Left ventricle myocardium inferior (tissue), 1 donor: ENCODE measurements at places on chromosomes 11 and 22. TPM values are rescaled to one million over a fixed set of nuclear protein-coding genes. Genes with fewer than 3 reads are reported as not detected.

GRCh38 chr11:73469401-73469800 lies 93.2 kb downstream of the RELT start:
- DNase-seq, result no peak

- DNase-seq, result no peak
Observed at GRCh38 chr11:61004180-61004611, 32.7 kb downstream of the CD6 start.

DNA sequence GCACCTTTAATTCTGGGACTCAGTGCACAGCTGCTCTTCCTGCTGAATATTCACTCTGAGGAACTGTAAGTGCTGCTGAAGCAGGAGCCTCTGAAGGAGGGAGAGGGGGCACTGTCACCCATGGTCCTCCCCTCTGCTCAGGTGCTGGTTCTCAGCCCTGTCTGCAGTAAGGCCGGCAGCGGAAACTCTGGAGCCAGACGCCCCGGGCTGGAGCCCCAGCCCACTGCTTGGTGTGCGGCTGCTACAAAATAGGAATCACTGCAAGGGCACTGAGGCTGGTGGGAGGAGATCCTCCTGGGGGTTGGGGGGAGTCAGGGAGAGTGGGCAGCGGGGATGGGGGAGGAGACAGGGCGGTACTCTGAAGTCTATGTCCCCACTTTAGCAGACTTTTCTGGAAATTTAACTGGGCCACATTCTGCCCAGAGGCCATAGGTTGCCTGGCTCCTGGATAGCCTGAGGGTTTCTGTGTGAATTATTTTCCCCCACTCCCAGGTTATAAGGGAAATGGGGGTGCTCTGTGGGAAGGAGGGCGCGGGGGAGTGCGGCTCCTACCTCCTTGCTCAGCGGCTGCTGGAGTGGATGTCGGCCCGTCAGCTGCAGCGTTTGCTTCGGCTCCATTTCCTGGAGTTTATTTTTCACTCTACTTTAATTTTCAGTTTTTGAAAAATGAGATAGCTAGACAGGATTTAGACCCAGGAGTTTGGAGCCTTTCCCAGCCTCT lies 33.6 kb downstream of the TBC1D22A start:
- DNase-seq, result no peak

GRCh38 chr22:20980938-20981722 lies 967 bp upstream of the LZTR1 start:
- no peak for DNase-seq

- DNase-seq, result no peak
Observed at GRCh38 chr11:97964332-97965004, 1056.3 kb upstream of the CNTN5 start.

GRCh38 chr22:29380856-29381255 lies 7.5 kb downstream of the AP1B1 start:
- DNase-seq, result no peak

GRCh38 chr11:127632976-127633680 lies 632.6 kb upstream of the KIRREL3 start:
- DNase-seq, result no peak

DNA sequence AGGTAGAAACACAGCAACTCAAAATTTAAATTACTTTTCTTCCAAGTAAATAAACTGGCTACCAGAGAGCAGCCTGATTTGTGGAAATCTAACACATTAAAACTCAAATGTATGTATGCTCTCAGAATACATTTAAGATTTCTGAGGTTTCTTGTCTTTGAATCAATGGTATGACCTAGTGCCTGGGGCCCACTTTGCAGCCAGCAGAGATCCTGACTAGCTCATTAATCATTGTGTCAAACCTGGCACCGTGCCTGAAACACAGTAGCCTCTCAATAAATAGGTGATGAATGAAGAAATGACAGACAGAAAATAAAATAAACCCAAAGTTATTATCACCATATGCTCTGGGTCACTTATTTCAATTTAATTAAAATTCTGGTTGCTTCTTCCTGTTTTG lies 176.2 kb upstream of the FAT3 start:
- no peak for DNase-seq

- DNase-seq, result no peak
Observed at GRCh38 chr11:469684-470560, 19.8 kb downstream of the PTDSS2 start.

GRCh38 chr11:94486068-94486467 lies 7.6 kb downstream of the MRE11 start:
- DNase-seq, result no peak

DNA sequence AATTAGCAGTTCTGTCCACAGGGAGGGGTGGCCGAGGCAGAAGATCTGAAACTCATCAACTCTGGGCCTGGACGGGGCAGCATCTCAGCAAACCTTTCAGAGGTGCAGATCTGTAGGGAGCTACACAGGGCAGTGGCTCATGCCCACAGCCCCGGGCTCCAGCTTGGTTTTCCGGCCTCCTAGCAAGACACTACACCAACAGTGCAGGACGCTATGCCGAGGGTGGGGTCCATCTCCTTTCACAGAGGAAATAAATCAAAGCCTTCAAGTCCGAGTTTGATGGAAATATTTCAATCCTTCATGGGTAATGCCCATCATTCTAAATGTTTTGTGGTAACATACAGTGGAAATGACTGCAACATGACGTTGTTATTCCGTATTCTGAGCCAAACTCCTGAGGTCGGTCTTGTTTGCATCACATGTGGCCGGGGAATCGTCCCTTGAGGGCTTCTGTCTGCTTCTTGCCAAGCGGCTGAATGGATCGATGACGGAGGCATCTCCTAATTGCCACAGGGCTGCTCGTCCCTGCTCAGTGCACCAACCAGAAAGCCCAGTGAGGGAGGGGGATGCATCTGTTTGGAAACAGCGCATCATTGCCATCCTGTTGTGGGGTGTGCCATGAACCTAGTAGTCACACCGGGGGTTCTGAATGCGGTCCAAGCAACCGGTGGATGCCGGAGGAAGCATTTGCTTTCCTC lies 30.0 kb downstream of the LINC01488 start:
- DNase-seq, result no peak

DNA sequence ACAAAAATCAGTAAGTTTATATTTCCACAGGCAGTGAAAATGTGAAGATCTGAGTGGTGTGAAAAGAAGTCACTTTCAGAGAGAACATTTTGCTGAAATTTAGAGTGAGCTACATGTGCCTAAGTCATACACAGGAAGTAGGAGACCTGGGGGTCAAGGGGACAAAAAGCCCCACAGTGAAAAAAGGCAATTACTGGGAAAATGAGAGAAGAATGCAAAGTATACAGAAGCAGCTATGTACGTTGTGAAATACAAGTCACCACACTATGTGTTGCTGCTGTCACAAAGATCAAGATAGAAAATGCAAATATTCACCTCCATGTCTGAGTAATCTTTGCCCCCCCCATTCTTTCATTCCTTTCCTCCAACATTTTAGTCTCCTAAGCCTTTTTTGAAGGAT lies 21.6 kb upstream of the SESN3 start:
- no peak for DNase-seq

DNA sequence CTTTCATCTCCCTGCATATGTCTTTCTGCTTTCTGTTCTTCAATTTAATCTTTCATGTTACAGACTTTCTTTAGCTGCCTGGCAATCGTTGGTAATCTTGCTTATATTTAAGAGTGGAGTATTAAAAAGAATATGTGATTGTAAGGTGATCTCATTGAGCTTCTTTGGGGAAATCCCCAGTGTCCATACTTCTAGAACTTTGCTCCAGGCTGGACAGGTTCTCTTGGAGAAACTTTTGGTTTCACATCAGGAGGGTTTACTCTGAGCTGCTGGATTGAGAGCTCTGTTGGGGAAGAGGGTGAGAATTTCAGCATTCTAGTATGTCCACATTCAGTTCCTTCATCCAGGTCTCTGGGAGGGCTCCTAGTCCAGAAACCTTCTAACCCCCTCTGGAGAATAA lies 16.1 kb downstream of the LRRC75B start:
- DNase-seq, result no peak

DNA sequence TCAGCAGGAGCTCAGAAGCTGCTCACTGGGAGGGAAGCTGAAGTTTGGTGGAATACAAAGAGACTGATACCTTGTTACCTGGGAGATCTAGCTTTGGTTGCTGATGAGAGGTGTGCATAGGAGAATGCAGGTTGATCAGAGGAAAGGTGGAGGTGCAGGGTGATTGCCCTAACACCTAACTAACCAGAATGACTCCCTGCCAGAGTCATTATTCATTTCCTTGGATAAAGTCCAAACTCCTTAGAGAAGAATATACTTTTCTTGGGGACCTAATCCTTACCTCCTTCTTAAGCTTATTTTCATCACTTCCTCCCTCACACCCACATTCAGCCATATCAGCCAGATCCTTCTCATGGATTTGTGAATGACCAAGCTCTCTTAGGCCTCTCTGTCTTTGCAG lies 814.2 kb upstream of the TENM4 start:
- no peak for DNase-seq

DNA sequence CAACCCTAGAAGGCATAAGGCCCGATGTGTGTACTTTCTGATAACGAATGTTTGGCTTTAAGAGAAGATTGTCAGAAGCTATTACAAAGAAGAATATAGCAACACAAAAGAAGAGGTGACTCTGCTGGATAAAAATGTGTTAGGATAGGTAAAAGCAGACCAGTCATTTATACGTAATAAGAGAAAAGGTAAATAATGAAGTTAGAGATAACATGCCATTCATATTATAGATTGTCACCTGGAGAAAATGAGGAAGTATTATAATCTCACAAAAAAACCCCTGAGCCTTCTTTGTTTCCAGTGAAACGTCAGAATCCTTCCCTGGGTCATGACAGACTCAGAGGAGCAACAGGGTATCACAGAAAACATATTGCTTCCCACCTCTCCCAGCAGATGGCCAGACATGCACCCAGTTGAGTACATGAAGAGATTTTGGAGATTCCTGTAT lies 36.1 kb downstream of the PPFIA1 start:
- no peak for DNase-seq

GRCh38 chr11:86182976-86183584 lies 61.5 kb upstream of the EED start:
- no peak for DNase-seq

DNA sequence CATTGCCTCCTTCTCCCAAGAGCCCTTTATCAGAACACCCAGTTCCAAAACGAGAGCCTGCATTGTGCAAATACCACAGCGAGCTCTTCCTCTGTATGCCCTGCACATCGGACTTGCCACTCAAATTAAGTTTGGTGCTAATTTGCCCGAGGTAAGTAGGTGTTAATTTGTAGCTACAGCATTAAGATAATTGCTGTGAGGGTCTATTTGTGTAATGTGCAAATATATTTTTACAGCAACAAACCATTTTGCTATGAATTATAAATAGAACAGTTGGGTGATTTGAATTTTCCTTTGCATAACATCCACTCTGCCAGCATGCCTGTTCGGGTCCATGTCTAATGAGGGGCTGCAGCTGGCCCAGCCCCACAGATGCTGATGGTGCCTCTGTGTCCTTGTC lies 8.1 kb downstream of the ARHGAP8 start:
- DNase-seq, result no peak

- DNase-seq, result no peak
Observed at GRCh38 chr11:102110761-102111010, 439 bp downstream of the YAP1 start.

DNA sequence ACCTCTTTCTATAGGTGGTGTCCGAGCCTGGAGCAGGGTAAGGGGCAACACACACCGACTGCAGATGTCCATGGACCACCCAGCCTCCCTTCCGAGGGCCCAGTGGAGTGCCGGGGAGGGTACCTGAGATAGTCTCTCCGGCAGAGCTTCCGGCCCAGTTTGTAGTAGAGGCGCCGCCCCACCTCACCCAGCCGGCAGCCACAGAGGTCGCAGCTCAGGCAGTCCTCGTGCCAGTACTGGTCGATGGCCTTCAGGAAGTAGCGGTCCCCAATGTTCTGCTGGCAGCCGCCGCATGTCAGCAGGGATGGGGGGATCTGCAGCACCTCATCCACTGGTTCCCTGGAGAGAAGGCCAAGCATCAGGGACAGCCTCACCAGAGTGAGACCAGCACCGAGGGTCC lies 27.4 kb downstream of the LMO2 start:
- no peak for DNase-seq

GRCh38 chr11:126265811-126266210 lies 2.9 kb downstream of the SRPRA start:
- no peak for DNase-seq

GRCh38 chr11:111047374-111047773 lies 198.2 kb upstream of the POU2AF2 start:
- no peak for DNase-seq

DNA sequence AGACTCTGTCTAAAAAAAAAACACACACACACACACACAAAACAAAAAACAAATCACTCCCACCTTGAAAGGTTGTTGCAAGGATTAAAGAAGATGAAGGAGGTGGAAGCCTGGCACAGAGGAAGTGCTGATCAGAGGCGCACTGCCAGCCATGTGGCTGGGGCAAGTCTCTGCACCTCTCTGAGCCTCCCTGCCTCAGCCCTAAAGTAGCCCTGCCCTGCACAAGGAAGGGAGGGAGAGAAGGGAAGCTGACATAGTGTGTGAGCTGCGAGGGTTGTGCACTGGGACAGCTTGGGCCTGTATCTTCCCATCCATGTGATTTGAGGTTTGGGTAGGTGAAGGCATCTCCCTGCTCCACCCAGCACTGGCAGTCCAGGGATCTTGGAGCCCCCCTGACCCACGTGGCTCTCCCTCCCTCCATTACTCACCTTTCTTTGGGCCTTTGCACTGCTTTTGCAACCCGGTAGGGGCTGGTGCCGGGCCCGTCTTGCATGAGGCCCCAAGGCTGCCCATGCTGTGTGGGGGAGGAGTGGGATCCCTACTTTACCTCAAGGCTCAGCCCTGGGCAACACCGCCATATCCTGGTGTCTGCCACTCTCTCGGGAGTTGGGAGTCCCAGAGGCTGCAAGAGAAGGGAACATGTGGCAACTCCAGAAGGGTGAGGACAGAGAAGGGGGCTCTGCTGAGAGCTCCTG lies 30.5 kb downstream of the IFT27 start:
- no peak for DNase-seq

- no peak for DNase-seq
Observed at GRCh38 chr11:10796191-10796590, 12.5 kb downstream of the EIF4G2 start.

DNA sequence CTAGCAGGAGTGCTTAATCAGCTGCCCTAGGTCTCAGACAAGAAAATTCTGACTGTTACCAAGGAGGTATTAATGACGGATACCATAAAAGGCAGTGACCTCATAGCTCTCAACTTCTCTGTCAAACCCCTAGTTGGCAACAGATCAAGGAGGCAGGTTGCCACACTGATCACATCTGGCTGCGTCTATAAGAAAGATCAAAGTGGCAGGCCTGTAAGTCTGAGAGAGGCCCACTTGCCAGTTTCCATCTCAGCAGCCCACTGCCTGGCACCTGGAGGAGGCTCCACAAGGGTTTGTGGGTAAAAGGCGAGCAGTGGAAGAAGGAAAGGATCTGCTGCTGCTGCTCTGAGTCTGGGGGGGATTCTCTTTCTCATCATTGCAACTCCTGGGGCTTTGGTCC lies 239.6 kb upstream of the MPPED2 start:
- no peak for DNase-seq

- peak; percentile 47 for DNase-seq
Observed at GRCh38 chr22:37077802-37078448, 26.4 kb downstream of the KCTD17 start.

- DNase-seq, result no peak
Observed at GRCh38 chr22:41681616-41682015, 7.1 kb downstream of the SNU13 start.

Gene CSRP3
- 2,290 TPM for total RNA-seq

Gene P2RX6
- total RNA-seq, result 3.5 TPM

Gene TBX10
- 0.14 TPM for total RNA-seq

Gene C22orf15
- not detected for total RNA-seq

Gene CRYBA4
- total RNA-seq, result not detected

Gene SAA4
- not detected for total RNA-seq

Gene GP1BB
- total RNA-seq, result not detected

Gene GLB1L3
- total RNA-seq, result not detected

Gene APOC3
- total RNA-seq, result not detected

Gene ZDHHC13
- total RNA-seq, result 8.0 TPM

Gene PIK3IP1
- 11.1 TPM for total RNA-seq

Gene LARGE1
- 117 TPM for total RNA-seq
